NCI-H1092 treated with DMSO at 0.1 percent for 48 hours (cell line): ENCODE measurements at places on chromosomes 7 and 10.

DNA sequence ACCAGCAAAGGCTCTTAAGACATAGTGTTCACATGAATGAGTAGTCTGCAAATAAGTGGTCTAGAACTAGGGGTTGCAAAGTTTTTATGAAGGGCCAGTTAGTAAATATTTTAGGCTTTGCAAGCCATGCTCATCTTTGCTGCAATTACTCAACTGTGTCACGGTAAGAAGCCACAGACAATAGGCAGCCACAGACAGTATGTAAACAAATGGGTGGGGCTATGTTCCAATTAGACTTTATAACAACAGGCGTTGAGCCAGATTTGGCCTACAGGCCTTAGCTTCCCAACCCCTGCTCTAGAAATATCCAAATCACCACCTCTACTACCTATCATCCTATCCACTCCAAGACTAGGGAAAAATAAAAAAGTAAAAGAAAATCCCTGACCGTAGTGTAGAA, 9.2 kb downstream of the IKZF5 start:
- DNase-seq, result no peak

GRCh38 chr10:18140149-18140956, at the start of gene CACNB2:
Gene CACNB2 (plus strand): TSS chr10:18140424.
- peak; percentile 19 for DNase-seq

DNA sequence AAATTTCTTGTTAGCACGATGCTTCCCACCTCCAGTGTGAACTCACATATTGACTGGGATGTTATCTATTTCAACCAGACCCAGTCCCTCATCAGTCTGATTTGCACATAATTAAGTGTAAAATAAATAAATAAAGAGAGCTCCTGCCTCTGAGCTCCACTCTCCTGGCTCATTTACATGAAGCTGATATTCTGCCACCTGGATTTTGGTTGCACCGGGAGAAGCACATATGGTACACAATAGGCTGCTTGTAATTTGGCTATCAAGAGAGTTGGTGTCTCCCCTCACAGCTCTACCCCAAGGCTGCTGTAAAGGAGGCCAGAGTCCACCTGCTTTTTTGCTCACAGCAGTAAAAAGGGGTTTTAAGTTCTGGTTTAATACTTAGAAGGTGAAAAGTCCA, 610.5 kb downstream of the KCNMA1 start:
- no peak for DNase-seq

GRCh38 chr10:64041989-64042490, 520.8 kb downstream of the REEP3 start:
- no peak for DNase-seq

GRCh38 chr7:29413626-29414136, 150.0 kb upstream of the PRR15 start:
- DNase-seq, result no peak

GRCh38 chr10:99555371-99555770, 22.6 kb downstream of the NKX2-3 start:
- DNase-seq, result no peak

DNA sequence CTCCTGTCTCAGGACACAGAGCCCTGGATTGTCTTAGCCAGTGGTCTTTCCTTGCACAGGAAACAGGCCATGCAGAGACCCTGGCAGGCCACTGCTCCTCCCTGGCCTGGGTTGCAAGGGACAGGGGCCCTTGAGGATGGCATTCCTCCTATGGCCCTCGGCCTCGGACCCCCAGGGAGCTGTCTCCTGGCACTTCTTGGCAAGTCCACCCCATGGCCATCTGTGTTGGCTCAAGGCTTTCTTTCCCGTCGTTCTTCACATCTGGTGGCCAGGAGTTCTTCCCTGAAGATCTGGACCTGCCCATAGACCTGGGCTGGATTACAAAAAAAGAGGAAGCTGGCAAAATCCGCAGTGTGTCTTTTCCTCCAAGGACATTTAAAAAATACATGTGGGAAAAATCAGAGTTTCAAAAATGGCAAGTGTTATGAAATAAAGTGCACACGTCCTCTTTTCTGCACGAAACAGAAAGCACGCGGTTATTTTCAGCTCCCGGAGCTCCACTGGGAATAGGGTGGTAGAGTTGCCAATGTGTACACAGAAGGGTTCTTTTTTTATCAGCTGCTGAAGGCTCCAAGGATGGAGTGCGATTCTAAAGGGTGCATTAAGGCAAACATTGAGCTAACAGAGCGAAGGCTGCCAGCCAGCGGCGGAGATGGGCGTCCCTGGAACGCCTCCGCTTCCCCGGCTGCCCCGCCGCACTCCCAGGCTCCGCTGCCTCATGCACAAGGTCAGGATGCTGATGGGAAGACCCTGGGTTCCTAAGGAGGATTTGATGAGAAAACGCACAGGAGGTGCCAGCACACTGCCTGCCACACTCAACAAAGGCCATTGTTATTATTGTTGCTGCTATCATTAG, 62.8 kb upstream of the FAM20C start:
- peak; percentile 97 for DNase-seq

GRCh38 chr7:133836666-133837065, 290.5 kb upstream of the LRGUK start:
- peak; percentile 34 for DNase-seq

DNA sequence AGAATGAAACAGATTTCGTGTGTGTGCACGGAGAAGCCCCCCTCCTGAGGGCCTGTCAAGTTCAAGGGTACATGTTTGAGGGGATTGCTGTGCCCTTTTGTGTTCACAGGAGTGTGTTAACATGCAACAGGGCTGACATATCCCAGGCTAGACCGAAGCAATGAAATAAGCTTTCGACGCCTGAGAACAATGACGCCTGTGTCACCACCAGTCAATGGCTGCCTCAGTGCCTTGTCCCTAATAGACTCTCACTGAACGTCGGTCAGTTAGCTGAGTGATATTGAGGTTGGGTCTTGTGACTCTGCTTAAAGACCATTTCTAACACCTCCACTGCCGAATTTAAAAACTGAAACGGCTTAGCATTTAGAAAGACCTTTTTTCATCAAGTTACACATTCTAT, 175.2 kb upstream of the TCF7L2 start:
- DNase-seq, result no peak

DNA sequence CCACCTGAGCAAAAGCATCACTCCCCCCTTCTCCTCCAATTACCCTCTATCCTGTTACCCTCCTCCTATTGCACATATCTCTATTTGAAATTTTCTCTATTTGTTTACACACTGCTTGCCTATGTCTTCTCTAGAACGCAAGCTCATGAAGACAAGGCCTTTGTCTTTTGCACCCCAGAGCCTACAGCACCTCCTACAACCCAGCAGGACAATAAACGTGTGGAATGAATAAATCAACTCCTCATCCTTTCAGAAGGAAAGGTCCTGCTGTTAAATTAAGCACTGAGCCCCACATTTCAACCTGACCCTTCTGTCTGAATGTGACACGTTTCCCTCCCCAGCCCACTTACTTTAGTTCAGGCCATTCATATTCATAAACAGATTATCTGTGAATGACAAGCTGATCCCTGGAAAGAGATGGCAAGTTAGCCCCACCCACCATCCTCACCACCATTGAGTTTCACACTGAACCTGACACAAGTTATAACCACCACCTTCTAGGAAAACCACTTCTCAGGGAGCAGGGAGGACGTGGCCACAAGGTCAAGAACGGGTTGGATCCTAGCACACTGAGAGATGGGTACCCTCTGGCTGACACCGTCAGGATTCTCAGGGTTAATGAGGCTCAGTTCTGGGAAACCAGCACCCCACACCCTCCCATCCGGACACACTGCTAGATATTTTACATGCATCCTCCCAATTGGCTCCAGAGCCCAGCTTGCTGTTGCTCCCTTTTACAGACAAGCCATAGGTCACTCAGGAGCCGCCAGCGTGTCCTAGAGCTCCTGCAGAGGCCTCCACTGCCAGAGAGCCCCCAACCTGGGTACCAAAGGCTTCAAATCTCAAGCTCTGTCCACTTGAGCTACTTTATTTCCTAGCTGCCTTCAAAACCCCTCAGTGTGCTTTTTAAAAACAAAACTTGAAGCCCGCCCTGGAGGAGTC, 934 bp downstream of the PRTFDC1 start:
- DNase-seq, result peak; percentile 35

DNA sequence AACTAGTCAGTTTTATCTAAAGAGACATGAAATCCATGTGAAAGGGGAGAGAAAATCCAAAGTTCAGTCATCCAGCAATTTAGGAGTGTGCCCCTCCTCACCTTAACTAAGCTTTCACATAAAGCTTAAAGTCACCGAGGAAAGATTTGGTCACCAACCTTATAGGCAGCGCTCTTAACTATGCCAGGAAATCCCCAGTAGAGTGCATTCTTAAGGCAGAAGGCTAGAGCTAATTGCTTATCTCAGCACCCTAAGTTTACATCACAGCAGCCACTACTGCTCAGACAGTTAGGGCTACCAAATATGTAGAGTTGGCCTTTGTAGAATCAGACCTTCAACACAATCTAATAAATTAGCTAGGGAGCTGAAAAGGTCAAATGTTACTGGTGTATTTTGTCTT, 47.9 kb downstream of the MTPN start:
- DNase-seq, result no peak

- DNase-seq, result no peak
Measured at GRCh38 chr10:32232378-32232777, 114.6 kb downstream of the EPC1 start.

GRCh38 chr10:52488606-52489485, 174.8 kb downstream of the DKK1 start:
- DNase-seq, result no peak

- no peak for DNase-seq
Measured at GRCh38 chr10:71289421-71290130, 29.5 kb upstream of the SLC29A3 start.

DNA sequence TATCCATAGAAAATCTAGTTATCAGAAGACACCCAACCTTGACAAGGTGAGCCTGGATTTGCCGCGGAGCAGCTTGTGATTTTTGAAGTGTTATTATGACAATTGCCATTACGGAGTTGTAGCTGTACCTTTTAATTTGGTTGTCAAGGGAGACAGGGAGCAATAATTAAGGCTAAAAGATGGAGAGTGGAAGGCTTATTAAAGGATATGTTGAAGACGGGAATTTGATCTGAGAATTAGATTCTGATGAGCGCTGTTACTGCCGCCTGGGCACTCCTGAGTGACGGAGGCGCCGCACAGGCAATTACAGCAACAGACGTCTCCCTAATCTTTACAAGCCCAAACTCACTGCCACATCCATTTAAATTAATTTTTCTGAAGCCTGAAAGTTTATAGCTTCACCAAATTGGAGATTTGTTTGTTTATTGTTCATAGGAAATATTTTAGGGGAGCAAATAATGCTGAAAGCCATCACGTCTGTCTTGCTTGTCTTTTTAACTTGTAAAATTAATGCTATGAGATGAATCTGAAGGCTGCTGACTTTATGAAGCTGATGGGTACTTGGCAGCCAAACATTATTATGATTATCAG, 475.0 kb upstream of the ADARB2 start:
- peak; percentile 46 for DNase-seq

DNA sequence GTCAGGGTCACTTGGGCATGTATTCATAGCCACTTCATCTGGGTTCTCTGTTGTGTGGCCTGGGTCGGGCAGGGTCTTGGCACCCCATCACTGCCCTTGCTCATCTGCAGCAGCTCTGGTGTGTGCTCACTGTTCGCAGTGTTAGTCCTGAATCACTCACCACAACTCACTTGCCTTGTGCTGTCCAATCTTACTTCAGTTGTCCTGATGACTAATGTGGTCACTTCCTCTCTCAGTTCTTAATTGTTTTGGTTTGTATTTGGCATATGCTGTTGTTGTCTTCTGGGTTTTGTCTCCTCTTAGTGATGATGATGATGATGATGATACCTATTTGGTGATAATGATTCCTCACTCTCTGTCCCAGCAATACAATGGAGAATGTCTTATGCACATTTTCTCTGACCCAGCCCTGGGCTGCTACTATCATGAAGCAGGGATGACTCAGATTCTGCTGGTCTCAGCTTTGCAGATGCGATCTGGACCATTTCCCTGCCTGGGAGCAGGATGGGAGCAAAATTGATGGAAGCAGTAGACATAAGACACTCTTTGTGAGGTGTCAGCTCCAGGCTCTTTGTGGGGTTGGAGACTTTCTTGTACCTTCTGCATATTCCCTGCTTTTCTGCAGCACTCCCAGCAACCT, 17.0 kb downstream of the ADRA2A start:
- DNase-seq, result no peak

GRCh38 chr7:135884495-135885232, 92.5 kb downstream of the MTPN start:
- no peak for DNase-seq

DNA sequence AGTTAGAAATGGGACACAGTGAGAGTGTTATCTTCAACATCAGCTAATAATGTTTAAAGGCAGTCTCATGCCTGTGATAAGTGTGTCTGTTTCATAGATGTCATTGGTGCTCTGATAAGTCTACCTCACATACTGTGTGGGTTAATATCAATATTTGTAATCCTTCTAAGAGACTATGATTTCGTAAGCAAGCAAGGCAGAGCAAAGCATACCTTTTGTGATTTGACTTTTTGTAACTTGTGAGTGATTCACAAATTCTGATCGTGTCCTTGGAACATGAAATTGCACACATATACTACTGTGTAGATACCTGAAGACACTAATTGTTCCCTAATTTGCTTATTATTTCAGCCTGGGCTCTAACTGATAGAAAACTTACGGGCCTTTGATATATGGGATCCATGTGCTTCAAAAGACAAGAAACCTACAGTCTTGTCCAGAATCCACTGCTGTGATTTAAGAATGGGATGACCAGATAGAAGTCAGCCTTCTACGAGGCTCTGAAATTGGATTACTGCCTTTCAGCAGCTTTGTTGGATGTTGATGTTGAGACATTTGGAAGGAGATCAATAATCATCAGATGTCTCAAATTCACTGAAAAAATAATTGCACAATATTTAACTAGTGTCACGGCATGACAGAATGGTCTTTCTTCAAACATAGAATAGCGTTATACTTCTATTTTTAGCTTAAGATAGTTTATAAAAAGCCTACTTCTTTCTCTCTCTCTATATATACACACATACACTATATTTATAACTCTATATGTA, 63.2 kb upstream of the KLF6 start:
- no peak for DNase-seq
